ENCODE measurements at places on chromosomes 2 and 18.

- no peak for DNase-seq
These were observed 63.5 kb downstream of the DCC start for GRCh38 chr18:52403291-52404021.

GRCh38 chr2:109695290-109695689, 81.1 kb downstream of the SOWAHC start:
- DNase-seq = no peak

DNA sequence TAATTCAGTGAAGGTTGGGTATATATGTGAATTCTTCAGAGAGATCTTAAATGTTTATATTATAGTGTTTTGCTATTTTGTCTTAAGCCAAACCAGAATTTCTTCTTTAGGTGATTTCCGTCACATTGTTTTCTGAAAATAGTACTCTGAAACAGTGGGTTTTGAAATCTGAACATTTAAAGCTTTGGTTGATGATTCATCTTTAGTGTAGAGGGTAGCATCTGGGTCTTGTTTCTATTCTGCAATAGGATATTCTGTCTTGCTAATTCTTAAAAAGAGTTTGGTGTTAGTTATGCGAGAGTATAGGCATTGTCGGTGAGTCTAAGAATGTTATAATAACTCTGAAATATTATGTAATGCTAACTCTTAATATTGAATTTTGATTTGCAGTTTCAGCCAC, 69.6 kb upstream of the FAM237A start:
- DNase-seq = no peak

GRCh38 chr18:8762968-8763367, 57.6 kb downstream of the MTCL1 start:
- no peak for DNase-seq

GRCh38 chr2:4618141-4618540, 914.8 kb downstream of the DCDC2C start:
- no peak for DNase-seq

DNA sequence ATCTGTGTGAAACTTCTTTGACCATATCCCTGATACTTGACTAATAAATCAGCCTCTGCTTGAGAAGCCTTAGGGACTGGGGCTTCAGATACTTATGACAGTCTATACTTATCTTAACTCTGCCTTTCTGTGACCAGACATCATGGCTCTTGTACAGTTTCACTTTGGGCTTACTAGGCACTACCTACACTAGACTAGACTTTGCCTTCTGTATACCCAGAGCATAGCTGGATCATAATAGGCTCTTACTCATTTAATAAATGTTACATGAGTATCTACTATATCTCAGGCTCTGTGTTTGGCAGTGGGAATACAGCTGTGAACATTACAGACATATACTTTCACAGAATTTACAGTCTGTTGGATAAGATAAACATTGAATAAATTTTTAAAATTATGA, 9.0 kb downstream of the UGP2 start:
- no peak for DNase-seq

DNA sequence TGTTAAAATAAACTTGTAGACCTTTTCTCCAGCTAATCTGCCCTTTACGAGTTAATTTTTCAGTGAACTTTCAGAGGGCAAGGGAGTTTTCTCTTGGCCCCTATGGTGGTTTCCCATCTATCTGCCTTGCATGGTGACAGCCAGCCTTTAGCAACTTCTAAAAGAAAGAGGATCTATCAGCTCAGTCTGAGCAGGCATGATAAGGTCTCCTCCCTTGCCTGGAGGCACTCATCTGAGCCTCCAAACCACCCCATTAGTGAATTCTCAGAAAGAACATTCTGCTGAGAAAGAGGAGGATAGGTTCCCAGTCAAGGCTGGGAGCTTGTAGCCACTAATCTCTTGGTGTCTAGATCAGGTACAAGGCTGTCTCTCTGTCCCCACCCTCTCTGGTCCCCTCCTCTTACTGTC, 10.7 kb upstream of the GYPC start:
- no peak for DNase-seq

DNA sequence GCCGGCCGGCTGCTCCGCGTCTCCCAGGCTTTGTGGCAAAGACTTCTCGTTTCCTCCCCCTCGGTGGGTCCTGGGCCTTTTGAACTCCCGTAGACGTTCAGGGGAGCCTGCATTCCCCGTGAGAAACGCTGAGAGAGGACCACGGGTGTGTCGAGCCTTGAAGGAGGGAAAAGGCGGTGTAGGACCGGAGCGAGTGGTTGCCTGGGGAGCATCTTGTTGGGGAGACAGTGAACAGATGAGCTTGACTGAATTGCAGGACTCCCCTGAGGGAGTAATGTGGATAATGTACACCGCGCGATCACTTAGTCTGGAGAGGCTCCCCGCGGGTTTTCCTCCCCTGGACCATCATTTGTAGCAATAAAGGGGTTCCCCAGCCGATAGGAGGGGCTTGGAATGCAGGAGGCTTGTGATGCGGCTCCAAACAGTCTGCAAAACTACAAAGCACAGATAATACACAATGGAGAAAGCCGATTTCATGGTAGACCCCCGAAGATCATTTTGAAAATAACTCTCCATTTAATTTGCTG, 769 bp downstream of the ALMS1 start:
- DNase-seq = no peak

GRCh38 chr2:135409436-135409835, 121.6 kb downstream of the ZRANB3 start:
- no peak for DNase-seq

DNA sequence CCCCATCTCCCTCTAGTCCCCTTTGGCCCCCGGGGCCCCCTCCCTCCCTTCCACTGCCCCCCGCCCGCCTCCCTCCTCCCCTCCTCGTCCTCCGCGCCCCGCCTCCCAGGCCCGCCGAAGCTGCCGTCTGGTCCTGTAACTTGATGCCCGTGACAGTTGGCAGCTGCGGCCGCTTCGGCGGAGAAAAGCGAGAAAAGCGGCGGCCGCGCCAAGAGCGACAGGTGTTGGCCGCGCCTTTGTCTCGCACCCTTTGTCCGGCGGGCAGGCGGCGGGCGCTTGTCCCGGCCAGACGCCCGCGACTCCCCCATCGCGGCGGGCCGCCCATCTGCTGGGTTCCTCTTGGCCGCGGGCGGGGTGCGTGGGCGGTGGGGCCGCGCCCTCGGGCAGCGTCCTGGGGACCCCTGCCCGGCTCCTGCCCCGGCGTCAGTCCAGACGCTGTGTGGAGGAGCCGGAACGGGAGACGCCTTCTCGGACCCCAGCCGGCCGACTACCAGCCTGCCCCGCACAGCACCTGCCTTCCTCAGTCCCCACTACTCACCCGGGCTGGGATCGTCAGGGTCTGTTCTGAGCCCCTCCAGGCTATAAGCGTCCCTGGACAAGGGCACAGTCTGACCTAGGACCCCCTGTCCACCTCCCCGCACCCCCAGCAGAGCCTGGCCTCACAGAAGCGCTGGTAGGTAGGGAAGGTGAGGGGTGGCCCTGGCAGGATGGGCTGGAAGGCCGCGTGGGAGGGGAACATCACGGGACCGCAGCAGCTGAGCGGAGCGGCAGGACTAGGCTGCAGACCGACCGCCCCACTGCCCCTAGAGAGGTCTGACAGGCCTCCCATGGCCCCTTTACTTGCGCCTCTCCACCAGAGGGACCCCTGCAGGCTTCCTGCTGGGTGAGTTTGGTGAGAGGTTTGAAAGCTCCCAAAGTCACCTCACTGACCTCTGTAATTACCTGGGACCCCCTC, 1.2 kb upstream of the HES6 start:
- no peak for DNase-seq

DNA sequence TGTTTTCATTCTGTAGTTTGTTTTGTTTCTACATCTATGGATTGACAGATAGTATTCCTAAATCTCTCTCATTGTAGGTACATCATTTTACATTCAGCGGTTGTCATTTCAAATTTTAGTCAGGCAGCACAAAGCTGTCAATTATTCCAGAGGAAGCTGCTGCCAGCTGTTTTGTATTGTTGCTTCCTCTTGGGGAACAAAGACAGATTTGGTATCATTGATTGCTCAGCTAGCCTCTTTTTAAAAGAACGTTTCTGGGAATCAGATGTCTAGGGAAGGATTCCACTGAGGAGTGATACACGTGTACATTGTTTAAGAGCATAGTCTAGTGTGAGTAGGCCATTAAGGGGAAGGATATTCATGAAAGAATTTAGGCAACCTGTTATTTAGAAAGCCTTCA, 145.8 kb downstream of the AGPS start:
- DNase-seq = no peak

DNA sequence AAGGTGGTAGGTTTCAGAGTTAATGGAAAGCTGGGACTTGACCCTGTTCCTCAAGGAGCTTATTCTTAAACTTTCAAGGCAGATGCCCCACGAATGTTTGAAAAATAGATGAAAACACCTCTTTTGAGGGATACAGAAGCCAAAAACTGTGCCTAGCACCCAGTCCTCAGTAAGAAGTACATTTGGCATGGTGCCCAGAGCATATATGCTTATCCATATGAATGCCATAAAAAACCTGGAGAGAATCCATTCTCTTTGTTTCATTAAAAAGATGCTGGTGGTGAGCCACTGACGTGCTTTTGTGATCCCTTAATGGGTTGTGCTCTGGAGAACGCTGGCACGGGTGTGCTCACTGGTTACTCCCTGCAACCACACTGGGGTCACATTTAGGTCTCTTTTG, 69.0 kb downstream of the IL1R2 start:
- DNase-seq = no peak

GRCh38 chr18:56468396-56468795, 170.0 kb downstream of the TXNL1 start:
- DNase-seq = no peak

- no peak for DNase-seq
These were observed 633.2 kb downstream of the NRXN1 start for GRCh38 chr2:50398766-50399056.

DNA sequence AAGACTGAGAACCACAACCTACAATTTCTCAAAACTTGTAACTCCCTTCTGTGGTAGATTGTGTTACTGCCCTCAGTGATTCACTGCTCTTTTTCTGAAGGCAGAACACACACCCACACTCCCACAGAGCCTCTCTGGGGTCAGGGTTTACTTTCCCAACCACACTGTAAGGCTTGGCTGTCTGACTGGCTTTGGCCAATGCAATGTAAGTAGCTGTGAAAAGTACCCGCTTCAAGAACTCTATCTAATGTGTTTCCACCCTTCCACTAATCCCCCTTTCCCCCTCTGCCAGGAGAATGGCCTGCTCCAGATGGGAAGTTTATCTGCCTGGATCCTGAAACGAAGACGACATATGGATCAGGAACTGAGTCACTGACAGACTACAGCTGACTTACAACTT, 222.7 kb downstream of the CDH2 start:
- no peak for DNase-seq

GRCh38 chr18:25651553-25651952, 299.6 kb upstream of the ZNF521 start:
- no peak for DNase-seq

GRCh38 chr2:190538201-190538600, 3.7 kb upstream of the NEMP2 start:
- DNase-seq = no peak

DNA sequence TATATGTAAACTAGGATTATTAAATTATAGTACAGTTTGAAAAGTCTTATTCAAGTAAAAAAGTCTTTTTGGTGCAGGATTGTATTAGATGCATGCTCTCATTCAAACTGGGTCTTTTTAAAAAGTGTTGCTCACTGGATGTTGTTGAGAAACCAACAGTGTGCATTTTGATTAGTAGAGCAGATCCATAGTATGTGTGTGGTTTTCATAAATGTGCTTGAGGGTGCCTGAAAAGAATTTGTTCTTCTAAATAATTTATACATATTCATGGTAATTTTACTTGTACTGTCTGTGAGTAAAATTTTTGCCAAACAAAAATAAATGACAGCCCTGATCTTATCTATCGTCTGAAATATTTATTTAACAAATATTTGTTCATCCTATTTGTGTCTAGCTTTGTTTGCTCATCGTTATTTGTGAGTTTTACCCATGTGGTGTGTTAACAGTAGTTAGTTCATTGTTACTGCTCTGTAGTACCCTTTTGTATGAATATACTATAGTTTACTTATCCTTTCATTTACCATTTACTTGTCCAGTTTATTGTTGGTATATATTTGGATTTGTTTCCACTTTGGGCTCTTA, 50.4 kb downstream of the PTPN4 start:
- no peak for DNase-seq

DNA sequence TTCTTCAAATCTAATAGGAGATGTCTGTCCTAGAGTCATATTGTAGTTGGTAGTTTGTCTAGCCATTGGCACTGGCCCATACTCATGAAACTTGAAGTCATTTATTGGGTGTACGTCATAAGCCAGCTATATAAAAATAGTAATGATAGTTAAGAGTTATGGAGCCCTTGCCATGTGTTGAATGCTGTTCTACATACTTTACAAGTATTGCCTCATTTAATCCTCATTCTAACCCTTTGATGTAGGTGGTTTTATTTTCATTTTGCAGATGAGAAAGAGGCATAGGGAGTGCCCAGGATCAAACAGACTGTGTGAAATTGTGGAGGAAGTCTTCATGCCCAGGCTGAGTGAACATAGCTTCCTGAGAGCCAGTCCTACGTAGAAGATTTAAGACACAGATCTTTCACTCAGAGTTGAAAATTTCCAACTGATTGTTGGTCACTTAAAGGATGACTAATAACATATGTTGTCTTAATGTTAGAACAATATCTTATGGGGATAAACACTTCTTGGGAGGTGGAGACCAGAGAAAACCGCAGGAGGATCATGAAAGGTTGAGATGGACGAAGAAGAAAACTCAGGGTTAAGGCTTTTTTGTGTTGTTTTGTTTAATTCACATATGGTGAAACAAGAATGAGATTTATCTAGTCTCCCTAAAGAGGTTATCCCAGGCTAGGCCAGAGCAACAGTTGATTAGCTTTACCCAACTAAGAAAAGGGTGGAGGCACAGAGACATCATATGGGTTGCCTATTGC, 156.0 kb downstream of the CERS6 start:
- DNase-seq = no peak
